ENCODE measurements at places on chromosomes 3 and 15. TPM values are rescaled to one million over a fixed set of nuclear protein-coding genes. Genes with fewer than 3 reads are reported as not detected.

Gene EXOG
- total RNA-seq, result 20.6 TPM

Gene SH2D7
- total RNA-seq, result not detected

Gene GOLGA6L26
- not detected for total RNA-seq

Gene GOLGA6L9
- 1.4 TPM for total RNA-seq

Gene ZNF80
- not detected for total RNA-seq

Measured in articular chondrocyte of knee joint (primary cell).